ENCODE measurements at places on chromosomes 2 and 18.

GRCh38 chr2:105761931-105762515 lies 17.3 kb downstream of the NCK2 start:
- no peak for DNase-seq

DNA sequence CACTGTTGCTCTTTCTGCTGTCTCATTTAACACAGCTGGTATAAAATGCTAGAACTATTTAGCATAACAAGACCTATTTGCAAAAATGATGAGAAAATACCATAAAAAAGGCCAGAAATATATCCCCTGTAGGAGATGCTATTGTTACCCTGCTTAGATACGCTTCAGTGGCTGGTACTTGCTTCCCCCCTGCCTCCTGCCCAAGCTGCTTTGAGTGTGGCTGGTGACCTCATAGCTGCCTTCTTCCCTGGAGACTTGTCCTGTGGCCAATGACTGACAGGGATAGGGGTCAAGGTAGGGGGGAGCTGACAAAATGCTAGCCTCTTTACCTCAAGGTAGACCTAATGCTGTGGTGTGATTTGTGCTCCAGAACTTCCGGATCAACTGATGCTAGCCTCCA lies 150.2 kb upstream of the ZEB2 start:
- DNase-seq, result no peak

DNA sequence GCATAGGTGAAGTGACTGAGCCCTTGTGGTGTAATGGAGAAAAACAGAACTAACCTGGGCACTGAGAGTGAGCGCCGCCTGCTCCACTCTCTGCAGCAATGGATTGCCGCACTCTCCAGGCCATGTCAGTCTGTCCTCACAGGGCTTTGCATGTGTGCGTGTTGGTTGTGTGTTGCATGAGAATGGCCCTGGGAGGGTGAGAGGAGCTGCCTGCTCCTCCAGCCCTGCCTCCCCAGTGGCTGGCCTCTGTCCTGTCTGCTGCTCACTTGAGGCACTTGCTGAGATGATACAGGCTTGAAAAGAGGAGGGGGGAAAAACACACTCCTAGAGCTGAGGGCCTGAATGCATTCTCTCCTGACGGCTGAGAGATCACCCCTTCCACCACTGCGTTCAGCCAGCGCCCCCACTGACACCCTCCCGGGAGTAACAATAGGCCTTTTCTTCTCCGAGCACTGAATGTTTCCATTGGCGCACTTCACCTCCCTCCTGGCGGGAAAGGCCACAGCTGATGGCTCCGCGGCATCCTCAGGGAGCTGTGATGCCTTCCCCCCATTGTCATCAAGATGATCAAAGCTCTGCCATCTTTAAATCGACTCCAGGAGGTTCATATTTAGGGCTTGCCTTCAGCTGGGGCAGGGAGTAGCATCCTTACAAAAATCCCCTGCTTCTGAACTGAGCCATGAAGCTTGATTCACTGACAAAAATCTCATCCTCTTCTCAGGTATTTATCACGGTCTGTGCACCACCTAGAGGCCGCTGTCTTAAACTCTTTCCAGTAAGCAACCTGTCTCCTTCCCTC lies 49.9 kb upstream of the DAPL1 start:
- DNase-seq, result peak; percentile 78

- DNase-seq, result no peak
Measured at GRCh38 chr2:13524492-13524891, 807.8 kb downstream of the TRIB2 start.

GRCh38 chr2:240355962-240356361 lies 79.5 kb upstream of the GPC1 start:
- no peak for DNase-seq

DNA sequence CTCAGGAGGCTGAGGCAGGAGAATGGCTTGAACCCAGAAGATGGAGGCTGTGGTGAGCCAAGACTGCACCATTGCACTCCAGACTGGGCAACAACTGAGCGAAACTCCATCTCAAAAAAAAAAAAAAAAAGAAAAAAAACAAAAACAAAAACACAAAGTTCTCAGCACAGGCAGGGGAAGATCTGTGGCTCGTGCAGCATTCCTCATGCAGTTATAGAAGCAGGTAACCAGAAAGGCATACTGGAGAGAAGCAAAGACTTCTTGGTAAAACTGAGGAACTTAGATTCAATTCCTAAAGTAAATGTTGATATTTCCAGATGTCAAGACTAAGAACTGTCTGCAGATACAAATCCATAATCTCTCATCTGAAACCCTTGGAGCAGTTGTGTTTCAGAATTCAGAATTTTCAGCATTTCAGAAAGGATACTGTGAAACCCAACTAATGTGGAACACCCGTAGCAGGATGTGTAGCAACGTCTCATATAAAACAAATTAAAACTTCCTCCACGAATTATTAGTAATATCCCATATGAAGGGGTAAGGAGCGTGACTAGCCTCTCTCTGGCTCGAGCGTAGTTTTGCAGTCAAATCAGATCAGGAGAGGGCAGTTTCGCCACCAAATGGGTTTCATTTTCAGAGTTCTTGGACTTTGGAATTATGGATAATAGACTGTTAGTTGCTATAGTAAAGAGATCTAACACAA lies 13.2 kb upstream of the SLC25A52 start:
- no peak for DNase-seq

- DNase-seq, result no peak
Measured at GRCh38 chr2:134980639-134981038, 62.0 kb downstream of the CCNT2 start.

- DNase-seq, result peak; percentile 77
Measured at GRCh38 chr2:219099329-219099728, 38.6 kb upstream of the IHH start.

DNA sequence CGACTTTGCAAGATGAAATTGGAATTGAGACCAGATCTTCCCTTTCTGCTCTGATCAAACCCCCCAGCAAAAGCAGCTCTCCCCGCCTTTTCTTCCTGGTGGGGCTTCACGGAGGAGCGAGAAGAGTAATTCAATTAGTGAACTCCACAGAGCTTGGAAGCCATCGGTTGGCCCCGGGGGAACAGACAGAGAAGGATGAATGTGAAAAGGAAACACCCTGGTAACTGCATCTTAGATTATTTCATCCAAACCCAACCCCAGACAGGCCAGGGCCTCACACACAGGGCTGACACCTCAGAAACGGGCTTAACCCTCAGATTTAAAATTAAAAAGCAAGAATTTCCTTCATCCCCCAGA lies 18.3 kb downstream of the SMAD7 start:
- no peak for DNase-seq

GRCh38 chr2:119940856-119941255 lies 72.0 kb upstream of the EPB41L5 start:
- DNase-seq, result no peak

GRCh38 chr2:26255759-26256384 lies 11.1 kb downstream of the HADHB start:
- no peak for DNase-seq

DNA sequence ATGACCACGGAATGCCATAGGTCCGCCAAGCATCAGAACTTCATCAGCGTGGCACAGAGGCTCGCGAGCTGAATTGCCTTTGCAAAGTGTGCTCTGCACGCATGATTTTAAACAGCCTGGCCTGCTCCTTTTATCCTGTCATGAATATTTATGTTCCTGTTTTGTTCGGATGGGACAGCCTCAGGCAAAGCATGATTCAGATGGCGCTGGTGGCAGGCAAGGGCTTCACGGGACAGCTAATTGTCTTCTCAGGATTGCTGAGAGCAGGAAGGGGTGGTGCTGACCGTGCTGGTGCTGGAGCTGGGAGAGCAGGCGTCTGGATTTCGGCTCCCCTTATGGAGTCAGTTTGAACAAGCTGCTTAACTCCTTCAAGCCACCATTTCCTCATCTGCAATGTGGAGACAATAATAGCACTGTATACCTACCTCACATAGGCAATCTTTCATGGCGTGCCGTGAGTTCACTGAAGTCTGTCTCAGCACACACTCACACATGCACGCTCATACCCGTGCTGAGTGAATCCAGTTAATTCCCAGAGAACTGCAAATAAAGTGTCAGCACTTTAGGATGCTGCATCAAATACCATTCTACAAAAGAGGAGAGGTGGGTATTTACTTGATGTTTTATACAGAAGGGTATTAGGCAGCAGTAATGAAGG lies 79.7 kb upstream of the APCDD1 start:
- DNase-seq, result peak; percentile 46

- DNase-seq, result no peak
Measured at GRCh38 chr2:86786001-86786536, 4.6 kb downstream of the CD8A start.

- no peak for DNase-seq
Measured at GRCh38 chr2:226295123-226295522, 504.5 kb downstream of the IRS1 start.

DNA sequence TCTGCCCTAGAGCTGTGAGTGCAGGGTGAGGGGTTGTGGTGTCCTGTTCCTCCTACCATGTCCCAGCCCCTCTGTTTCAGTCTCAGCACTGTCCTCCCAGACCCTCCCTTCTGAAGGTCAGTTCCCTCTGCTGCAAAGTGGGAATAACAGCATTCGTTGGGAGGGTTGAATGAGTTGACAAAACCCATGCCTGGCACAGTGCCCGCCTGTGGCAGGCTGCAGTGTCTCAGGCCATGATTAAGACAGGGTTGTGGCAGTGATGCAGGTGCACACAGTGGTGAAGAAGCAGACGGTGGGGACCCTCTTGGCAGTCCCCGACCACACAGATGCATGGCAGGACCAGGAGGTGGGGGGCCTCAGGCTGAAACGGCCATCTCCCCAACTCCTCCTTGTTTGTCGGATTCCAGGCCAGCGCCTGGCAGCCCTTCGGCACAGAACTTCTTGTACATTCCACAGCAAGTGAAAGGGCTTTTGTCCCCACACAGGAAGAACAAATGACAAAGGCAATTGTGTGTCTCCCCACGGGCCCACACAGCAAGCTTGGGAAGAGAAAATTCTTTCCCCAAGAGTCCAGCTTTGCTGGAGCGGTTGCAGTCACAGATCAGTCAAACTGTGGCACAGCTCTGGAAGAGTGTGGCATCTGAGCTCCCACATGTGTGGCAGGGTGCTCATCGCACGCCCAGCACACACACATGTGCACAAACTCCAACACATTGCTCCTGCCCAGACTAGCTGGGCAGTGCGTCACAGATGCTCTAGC lies 92.0 kb upstream of the MSH2 start:
- DNase-seq, result no peak

- DNase-seq, result peak; percentile 9
Measured at GRCh38 chr2:3827673-3828575, 124.5 kb downstream of the DCDC2C start.

GRCh38 chr18:27500531-27500930 lies 315.4 kb upstream of the CHST9 start:
- no peak for DNase-seq

GRCh38 chr18:21897811-21898210 lies 157.2 kb downstream of the MIB1 start:
- peak; percentile 64 for DNase-seq

GRCh38 chr2:118970396-118971135 lies 28.6 kb downstream of the MARCO start:
- no peak for DNase-seq

DNA sequence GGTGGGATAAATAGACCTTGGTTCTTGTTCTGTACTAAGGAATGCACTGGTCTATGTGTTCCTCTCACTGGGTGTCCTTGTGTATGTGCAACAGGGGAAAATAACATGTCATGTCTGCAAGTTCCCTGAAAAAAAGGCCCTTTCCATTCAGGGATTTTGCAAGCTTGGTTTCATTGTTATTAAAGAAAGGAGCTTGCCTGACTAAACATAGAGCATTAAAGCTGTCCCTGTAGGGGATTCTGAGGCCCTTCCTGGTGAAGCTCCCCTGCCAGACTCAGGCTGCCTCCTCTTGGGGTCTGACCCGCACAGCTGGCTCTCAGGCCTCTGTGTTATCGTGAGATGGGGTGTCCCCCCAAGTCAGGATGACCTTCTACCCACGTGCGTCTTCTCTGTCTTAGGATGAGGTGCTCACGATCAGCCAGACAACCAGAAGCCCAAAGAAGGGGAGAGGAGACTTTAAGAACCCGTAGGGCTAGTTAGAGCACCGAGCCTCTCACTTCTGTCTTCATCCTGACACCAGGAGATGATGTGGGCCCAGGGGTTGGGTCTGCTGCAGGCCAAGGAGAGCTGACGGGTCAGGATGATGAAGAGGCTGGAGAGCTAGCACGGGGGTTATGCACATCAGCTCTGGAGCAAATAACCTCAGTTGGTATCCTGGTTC lies 21.2 kb downstream of the CAPG start:
- DNase-seq, result no peak

DNA sequence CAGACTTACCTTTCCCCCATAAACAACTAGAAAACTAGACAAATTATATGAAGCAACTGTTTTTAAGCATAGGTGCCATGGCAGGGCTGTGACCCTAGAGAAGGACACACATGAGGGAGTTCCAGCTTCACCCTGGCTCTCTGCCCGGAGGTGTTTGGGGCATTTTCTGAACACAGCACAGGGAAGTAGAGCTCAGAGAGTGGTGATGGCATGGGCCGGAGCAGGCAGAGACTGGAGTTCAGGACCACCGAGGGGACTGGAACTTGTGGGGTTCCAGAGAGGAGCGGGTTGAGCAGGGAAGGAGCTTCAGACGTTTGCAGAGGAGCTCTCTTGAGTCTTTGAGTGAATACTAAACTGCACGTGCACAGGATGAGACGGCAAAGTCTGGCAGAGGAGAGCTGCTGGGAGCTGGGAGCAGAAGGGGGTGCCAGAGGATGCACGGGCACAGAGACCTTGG lies 26.5 kb upstream of the KLF11 start:
- DNase-seq, result no peak

- no peak for DNase-seq
Measured at GRCh38 chr2:19635951-19636510, 265.8 kb downstream of the TTC32 start.

GRCh38 chr2:62505750-62506420 lies at the start of gene TMEM17:
Gene TMEM17 (minus strand): TSS chr2:62506195. CDS start chr2:62506129, 66 bp downstream.
- DNase-seq, result peak; percentile 93

All from ELR (cell line).